ENCODE measurements at places on chromosomes 11 and 22.

- peaks cover 6% of the 10 kb centered on the region for H3K27me3 ChIP-seq
- no peaks in the 10 kb centered on the region for H3K36me3 ChIP-seq
- no peak overlapping the region for H3K27ac ChIP-seq
- peaks cover 3% of the 10 kb centered on the region for H3K4me1 ChIP-seq
- no peak overlapping the region for H3K4me3 ChIP-seq
Measured at GRCh38 chr22:19568337-19569275, 44.4 kb upstream of the CLDN5 start.

DNA sequence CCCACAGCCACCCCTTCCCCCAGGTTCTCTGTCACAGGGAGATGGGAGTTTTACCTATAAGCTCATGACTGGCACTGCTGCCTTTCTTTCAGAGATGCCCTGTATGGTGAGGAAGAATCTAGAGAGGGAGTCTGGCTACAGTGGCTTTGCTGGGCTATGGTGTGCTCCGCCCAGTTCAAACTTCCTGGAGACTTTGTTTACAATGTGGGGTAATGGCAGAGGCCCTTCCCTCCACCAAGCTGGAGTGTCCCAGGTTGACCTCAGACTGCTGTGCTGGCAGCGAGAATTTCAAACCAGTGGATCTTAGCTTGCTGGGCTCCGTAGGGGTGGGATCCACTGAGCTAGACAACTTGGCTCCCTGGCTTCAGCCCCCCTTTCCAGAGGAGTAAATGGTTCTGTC lies 143.5 kb downstream of the MSANTD4 start:
- no peaks in the 10 kb centered on the region for H3K27me3 ChIP-seq
- no peaks in the 10 kb centered on the region for H3K36me3 ChIP-seq
- H3K27ac ChIP-seq: no peak overlapping the region

- H3K4me1 ChIP-seq: peaks cover 18% of the 10 kb centered on the region
- no peak for DNase-seq
- H3K27ac ChIP-seq: no peak overlapping the region
- no peak overlapping the region for H3K4me3 ChIP-seq
Measured at GRCh38 chr11:86594746-86595145, 77.7 kb downstream of the ME3 start.

DNA sequence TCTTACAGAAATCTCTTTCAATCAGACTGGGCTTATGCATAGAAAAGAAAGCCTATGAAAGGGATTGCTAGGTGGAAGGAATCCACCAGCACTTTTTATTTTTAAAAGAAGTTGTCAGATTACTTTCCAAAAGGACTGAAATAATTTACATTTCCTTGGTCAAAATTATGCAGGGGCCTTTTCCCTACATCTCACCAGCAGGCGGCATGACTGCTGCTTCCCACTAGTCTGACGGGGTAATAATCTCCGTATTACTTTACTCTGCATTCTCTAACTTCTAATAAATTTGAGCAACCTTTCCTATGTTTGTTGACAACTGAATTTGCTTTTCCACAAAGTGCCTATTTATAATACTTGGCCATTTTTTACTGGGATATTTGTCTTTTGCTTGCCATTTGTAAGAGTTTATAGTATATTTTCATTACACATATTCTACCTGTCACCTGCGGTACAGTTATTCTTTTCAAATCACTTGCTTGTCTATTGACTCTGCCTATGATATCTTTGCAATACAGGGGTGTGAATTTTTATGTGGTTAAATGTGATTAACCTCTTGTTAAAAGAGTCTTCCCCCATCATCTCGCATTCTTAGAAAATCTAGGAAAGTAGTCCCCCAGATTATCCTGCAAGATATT lies 51.9 kb upstream of the USP47 start:
- no peak for DNase-seq
- H3K27ac ChIP-seq: no peak overlapping the region
- no peak overlapping the region for H3K4me3 ChIP-seq
- H3K27me3 ChIP-seq: peaks cover 16% of the 10 kb centered on the region

DNA sequence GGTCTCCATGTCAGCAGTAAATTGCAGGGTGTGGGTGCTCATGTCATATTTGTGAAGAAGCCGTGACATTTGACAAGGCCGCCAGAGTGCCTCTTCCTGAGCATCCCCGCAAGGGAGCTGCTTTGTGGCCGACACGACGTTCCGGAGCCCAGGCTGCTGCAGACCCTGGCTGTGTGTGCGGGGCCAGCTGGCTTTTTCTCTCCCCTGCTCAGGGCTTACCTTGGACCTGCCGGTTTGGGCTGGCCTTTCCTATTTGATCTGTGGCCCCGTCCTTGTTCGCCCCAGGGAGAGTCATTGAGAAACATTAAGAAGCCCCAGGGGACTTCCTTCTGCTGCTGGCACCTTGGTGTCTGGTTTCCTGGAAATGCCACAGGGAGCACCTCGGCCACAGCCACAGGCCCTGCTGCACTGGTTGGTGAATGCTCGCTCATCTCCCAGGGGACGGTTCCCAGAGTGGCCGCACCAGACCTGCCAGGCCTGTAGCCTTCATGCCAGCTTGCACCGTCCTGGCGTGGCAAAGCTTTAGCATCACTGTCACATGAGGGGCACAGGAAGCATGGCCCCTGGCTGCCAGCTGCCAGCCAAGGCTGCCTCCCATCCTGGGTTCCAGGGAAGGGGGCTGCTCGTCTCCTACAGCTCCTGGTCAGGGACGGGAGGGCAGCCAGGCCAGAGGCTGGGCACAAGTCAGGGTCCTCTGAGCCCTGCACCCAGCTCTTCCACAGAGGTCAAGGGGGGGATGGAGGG lies 5.4 kb downstream of the GRK2 start:
- H3K36me3 ChIP-seq: peaks cover 82% of the 10 kb centered on the region
- peak overlapping the region; percentile 90 for H3K4me3 ChIP-seq
- peak overlapping the region; percentile 97 for H3K27ac ChIP-seq
- peaks cover 79% of the 10 kb centered on the region for H3K4me1 ChIP-seq
- peak; percentile 80 for DNase-seq

DNA sequence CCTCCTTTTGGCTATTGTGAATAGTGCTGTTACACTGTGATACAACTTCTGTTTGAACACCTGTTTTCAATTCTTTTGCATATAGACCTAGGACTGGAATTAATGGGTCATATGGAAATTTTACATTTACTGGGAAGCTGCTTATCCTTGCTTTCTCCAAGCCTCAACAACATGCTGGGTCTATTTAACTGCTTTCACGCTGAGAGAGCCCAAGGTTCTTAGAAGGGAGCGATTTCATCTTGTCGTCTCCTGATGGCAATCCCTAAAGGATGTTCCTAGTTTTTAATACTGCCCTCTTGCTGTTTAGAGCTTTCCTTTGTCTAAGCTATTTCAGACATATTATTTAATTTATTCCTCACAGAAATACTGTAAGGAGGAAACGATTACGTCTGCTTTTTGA lies 15.5 kb downstream of the IRAG1 start:
- peaks cover 5% of the 10 kb centered on the region for H3K4me1 ChIP-seq
- H3K27ac ChIP-seq: no peak overlapping the region
- H3K4me3 ChIP-seq: no peak overlapping the region
- no peaks in the 10 kb centered on the region for H3K36me3 ChIP-seq

DNA sequence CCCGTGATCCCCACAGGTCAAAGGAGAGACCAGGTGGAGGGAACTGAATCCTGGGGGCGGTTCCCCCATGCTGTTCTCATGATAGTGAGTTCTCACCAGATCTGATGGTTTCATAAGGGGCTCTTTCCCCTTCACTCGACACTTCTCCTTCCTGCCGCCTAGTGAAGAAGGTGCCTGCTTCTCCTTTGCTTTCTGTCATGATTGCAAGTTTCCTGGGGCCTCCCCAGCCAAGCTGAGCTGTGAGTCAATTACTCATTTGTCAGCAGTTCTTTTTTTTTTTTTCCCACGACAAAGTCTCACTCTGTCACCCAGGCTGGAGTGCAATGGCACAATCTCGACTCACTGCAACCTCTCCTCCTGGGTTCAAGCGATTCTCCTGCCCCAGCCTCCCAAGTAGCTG lies 1530.4 kb downstream of the BRD1 start:
- no peaks in the 10 kb centered on the region for H3K4me1 ChIP-seq
- DNase-seq: no peak
- no peaks in the 10 kb centered on the region for H3K36me3 ChIP-seq
- no peaks in the 10 kb centered on the region for H3K27me3 ChIP-seq

DNA sequence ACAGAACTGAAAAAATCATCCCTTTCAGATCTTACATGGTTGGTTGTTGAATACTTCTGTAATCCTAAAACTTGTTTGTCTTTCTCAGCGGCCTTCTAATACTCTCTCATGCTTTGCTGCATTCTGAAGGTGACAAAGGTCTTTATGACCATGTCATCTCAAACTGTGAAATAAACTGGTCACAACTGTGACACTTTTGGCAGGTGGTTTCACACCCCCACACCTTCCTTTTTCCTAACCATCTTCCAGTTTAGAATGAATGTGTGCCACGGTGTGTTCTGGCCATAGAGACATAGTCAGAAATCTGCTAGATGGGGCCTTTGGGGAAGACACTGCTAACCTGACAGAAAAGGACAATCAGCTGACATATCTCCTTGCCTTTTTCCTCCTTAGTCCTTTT lies 14.7 kb upstream of the RFPL3 start:
- H3K36me3 ChIP-seq: no peaks in the 10 kb centered on the region
- H3K27me3 ChIP-seq: peaks cover 45% of the 10 kb centered on the region
- H3K27ac ChIP-seq: no peak overlapping the region
- no peaks in the 10 kb centered on the region for H3K4me1 ChIP-seq
- no peak overlapping the region for H3K4me3 ChIP-seq
- DNase-seq: no peak

GRCh38 chr11:5620651-5621521 lies 3.9 kb upstream of the TRIM34 start:
- H3K27ac ChIP-seq: no peak overlapping the region
- H3K4me3 ChIP-seq: no peak overlapping the region

- peak overlapping the region; percentile 64 for H3K4me3 ChIP-seq
- H3K36me3 ChIP-seq: peaks cover 84% of the 10 kb centered on the region
- peak overlapping the region; percentile 98 for H3K27ac ChIP-seq
- peaks cover 90% of the 10 kb centered on the region for H3K4me1 ChIP-seq
- H3K27me3 ChIP-seq: no peaks in the 10 kb centered on the region
Measured at GRCh38 chr22:36381513-36382128, 6.1 kb downstream of the MYH9 start.

GRCh38 chr11:102653744-102654291 lies 28.7 kb upstream of the MMP20 start:
- no peak for DNase-seq
- no peaks in the 10 kb centered on the region for H3K36me3 ChIP-seq
- H3K4me1 ChIP-seq: no peaks in the 10 kb centered on the region
- peaks cover 22% of the 10 kb centered on the region for H3K27me3 ChIP-seq
- H3K4me3 ChIP-seq: no peak overlapping the region

DNA sequence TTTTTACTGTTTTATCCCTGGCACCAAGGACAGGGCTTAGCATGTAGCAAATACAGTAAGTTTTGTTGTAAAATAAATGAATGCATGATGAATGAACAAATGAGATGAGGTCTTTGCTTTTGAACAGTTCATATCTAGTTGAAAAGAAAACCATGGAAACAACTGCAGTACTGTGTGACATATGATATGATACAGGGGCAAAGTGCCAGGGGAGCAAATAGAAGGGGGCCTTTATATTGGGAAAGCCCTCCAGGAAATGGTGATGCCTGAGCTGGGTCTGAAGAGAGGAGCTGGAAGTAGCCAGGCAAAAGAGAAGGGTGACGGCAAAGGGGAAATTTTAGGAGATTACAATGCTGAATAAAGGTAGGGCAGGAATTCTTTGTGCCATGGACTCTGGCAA lies 63.8 kb upstream of the UCP3 start:
- H3K27me3 ChIP-seq: no peaks in the 10 kb centered on the region
- H3K4me1 ChIP-seq: peaks cover 7% of the 10 kb centered on the region
- H3K36me3 ChIP-seq: peaks cover 57% of the 10 kb centered on the region
- H3K4me3 ChIP-seq: no peak overlapping the region
- DNase-seq: no peak

GRCh38 chr11:67366961-67367760 lies 6.2 kb downstream of the CLCF1 start:
- H3K4me1 ChIP-seq: peaks cover 56% of the 10 kb centered on the region
- no peak overlapping the region for H3K4me3 ChIP-seq
- H3K36me3 ChIP-seq: no peaks in the 10 kb centered on the region
- H3K27me3 ChIP-seq: peaks cover 66% of the 10 kb centered on the region

DNA sequence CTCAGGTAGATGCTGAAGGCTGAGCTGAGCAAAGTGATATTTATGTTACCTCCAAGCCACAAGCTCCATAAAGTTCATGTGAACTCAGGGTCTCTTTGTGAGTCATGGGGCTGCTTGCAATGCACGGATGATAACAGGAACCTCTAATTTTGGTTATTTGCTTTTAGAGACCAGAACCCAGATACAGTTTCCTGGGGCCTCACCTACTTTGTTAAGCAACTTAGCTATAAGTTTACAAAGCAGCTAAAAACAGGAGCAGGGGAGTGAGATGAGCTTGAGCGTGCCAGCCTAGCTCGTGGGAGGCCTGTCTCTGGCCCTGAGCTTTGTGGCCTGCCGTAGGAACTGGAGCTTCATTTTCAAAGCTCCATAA lies 29.2 kb downstream of the SREBF2 start:
- DNase-seq: peak; percentile 39
- peak overlapping the region; percentile 77 for H3K27ac ChIP-seq
- peaks cover 71% of the 10 kb centered on the region for H3K4me1 ChIP-seq
- no peak overlapping the region for H3K4me3 ChIP-seq
- H3K27me3 ChIP-seq: no peaks in the 10 kb centered on the region

DNA sequence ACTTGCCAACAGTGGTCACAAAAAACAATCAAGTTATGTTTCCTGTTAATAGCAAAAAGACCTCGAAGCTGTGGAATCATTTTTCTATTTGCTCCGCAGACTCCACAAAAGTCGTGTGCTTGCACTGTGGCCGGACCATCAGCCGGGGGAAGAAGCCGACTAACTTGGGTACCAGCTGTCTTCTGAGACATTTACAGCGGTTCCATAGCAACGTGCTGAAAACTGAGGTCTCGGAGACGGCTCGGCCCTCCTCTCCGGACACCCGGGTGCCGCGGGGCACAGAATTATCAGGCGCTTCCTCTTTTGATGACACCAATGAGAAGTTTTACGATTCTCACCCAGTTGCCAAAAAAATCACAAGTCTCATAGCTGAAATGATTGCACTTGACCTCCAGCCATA lies 31.6 kb downstream of the ZBED4 start:
- H3K27ac ChIP-seq: no peak overlapping the region
- H3K4me1 ChIP-seq: peaks cover 23% of the 10 kb centered on the region
- peaks cover 73% of the 10 kb centered on the region for H3K36me3 ChIP-seq
- DNase-seq: no peak
- no peak overlapping the region for H3K4me3 ChIP-seq
